Renal pelvis (tissue), 12 donors: ENCODE measurements at places on chromosomes 7 and 10. TPM values are rescaled to one million over a fixed set of nuclear protein-coding genes. Genes with fewer than 3 reads are reported as not detected.

Gene GIMAP7
- polyA plus RNA-seq: 12.7 TPM

- no peak for DNase-seq
Observed at GRCh38 chr10:99920901-99921300, 88.8 kb downstream of the DNMBP start.

Gene MAD1L1
- polyA plus RNA-seq: 27.3 TPM

DNA sequence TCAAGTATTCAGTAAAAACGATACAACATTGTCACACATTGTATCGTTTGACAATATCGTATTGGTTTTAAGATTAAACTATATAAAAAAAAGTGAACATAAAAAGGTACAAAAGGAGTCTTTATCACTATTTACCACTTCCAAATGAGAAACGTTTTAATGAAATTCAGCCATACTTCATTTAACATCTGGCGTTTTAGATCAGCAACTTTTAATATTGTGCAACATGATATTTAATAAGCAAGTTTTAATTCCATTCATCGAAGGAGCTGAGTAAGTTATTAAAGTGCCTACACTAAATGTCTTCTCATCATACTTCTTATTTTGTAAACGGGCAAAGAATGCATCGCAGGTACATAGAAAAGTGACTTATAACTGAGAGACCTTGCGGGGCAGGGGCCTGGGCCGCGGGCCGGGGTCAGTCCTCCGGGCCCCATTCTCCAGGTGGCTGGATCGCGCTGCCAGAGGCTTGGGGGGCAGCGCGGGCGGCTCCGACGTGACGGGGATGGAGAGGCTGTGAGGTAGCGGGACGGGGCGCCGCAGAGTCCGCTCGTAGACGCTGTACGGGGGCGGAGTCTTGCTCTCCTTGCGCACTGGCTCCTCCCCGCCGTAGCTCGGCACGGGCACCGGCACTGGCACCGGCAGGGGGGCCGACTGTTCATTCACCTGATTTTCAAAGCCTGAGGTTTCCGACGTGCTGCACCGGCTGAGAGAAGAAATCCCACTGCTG, 165.8 kb upstream of the IMMP2L start:
- DNase-seq: no peak

DNA sequence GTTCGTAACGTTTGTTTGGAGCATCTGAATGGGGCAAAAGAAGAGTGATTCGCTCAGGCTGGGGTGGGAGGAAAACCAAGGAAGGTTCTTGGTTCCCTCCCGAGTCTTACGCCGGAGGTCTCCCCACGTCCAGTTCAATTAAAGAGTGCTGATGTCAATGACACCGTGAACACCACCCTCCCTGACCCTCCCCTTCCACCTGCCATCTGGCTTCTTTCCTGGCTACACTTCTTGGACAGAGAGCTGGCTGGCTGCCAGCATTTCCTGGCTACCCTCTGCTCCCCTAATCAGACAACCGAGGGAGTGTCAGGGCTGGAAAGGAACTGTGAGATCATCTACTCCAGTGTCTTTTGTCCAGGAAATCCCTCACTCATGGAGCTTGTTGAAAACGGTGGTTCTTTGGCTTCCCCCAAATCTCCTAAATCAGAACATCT, 24.1 kb upstream of the FFAR4 start:
- no peak for DNase-seq

Gene SAMD9
- polyA plus RNA-seq: 5.2 TPM

Gene HSPA12A
- 32.7 TPM for polyA plus RNA-seq

- no peak for DNase-seq
Observed at GRCh38 chr7:86479144-86479543, 164.6 kb upstream of the GRM3 start.

- DNase-seq: no peak
Observed at GRCh38 chr7:119007236-119007635, 782.7 kb downstream of the ANKRD7 start.

GRCh38 chr7:101618207-101618839, 10.8 kb downstream of the MYL10 start:
- no peak for DNase-seq

GRCh38 chr10:93435621-93436397, 46.3 kb downstream of the MYOF start:
- no peak for DNase-seq

- no peak for DNase-seq
Observed at GRCh38 chr7:159028508-159029401, 115.9 kb downstream of the VIPR2 start.

- no peak for DNase-seq
Observed at GRCh38 chr10:115903207-115903606, 369.8 kb downstream of the GFRA1 start.

DNA sequence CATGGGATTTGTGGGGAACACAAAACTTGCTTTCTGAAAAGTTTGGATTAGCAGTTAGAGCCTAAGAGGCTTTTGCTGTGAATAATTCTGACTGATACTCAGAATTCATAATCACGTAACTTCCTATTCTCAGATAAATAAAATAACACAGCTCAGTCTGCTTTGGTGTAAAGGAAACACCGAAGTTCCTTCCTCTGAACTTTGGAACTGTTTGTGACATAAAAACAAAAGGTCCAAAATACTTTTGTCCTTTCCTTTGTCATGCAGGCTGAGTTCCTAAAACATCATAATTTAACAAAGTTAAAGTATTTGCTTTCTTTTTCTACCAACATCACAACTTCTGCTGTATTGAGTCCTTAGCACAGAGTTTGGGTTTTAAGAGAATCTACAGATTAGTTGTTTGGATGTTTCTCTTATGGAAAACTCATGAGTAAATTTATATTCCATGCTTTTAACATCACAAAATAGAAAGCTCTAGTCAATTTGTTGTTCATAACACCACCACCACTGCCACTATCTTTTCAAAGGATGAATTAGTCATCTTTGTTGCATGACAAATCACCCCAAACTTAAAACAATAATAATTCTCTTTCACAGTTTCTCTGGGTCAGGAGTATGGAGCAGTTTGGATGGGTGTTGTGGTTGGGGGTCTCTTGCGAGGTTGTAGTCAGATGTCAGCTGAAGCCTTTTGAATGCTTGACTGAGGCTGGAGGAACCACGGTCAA, 123.4 kb downstream of the REEP3 start:
- no peak for DNase-seq

GRCh38 chr10:13955409-13956068, 368.8 kb downstream of the PRPF18 start:
- DNase-seq: no peak

Gene HOXA6
- 45.1 TPM for polyA plus RNA-seq

GRCh38 chr7:42002654-42003053, 234.4 kb downstream of the GLI3 start:
- no peak for DNase-seq

DNA sequence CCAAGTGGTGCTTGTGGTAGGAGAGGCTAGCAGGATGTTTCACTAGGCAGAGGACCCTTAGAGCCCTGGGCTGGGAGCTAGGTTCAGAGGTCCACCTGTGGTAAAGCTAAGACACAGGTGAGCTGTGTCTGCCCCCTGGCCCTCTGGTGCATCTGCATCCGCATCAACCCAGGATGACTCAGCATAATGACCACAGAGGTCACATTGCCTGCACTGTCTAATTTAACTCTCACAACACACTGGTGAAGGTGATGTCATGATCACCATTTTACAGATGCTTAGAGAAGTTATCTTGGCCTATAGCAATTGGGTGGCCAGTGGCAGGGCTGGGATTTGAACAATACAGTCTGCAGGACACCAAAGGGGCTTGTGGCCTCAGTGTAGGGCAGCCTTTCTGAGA, 33.1 kb downstream of the HABP2 start:
- no peak for DNase-seq

DNA sequence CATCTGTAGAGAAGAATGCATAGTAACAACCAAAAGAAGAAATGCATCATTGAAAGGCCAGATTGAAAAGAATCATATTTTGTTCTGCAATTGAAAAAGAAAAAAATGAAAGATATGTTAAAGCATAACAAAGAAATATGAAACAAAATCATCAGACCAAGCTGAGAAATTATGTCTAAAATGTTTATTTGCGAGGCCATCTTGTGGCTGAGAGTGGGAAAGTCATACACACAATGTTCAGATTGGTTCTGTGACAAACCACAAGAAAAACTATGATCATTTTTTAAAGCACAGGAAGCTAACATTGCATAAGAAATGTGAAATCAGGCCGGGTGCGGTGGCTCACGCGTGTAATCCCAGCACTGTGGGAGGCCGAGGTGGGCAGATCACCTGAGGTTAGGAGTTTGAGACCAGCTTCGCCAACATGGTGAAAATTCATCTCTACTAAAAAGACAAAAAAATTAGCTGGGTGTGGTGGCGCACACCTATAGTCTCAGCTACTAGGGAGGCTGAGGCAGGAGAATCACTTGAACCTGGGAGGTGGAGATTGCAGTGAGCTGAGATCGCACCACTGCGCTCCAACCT, 36.6 kb downstream of the ABCB5 start:
- DNase-seq: peak; percentile 4

DNA sequence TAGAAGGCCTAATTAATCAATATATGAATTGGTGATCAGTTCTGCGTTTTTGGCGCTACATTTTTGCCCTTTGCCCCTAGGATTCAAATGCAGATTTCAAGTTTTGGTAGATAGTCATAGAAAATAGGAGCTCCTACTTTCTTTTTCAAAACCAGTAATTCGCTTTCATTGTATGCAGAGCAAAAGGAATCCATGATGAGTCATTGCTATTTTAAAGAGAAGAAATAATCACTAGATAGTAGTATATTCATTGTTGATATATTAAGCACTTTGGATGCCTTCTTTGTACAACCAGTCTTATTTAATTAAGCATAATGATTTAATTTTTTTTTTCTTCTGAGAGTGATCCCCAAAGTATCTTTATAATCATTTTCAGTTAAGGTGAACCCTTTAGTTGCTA, 50.3 kb downstream of the CSTF2T start:
- no peak for DNase-seq

- DNase-seq: no peak
Observed at GRCh38 chr10:101031796-101032636, 982 bp downstream of the SFXN3 start.

GRCh38 chr10:21529032-21529910, 3.8 kb upstream of the SKIDA1 start:
- DNase-seq: no peak

Gene MMD2
- not detected for polyA plus RNA-seq

GRCh38 chr7:13687500-13687899, 302.0 kb downstream of the ETV1 start:
- no peak for DNase-seq

DNA sequence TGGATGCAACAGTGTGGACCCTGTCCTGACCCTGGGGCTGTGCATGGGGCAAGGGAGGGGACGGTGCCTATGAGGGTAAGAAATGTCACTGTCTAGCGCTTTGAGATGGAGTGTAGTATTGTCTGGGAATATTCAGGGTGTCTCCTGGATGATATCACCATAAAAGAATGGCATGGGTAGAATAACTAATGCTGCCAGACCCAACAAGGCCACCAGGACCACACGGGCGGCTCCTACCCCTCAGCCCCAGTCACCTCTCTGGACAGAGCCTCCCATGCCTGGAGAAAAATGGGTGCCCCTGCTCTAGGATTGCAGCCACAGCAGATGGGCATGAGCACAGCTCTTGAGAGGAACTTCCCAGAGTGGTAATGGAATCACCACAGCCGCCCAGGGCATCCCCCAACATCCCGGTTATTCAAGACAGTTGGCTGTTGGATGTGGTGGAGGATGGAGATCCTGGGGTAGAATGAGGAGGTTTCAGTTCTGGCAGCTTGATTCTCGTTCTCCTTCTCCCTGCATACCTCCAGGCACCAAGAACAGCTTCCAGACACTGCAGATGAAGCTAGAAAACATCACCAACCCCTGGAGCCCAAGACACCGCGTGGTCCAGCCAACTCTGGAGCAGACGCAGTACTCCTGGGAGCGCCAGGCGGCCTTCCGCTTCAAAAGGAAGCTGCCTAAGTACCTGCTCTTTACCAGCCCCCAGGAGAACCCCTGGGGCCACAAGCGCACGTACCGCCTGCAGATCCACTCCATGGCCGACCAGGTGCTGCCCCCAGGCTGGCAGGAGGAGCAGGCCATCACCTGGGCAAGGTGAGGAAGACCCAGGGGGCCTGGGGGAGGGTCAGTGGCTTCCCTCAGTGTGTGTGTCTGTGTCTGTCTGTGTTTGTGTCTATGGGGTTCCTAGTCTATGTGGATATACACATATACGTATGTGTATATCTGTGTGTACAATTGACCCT, 6.2 kb downstream of the AOC1 start:
- no peak for DNase-seq

Gene LRIT1
- not detected for polyA plus RNA-seq

Gene SOSTDC1
- polyA plus RNA-seq: 50.0 TPM
